ENCODE measurements at places on chromosomes 11 and 22.
A peak's percentile ranks its signal among the peaks of the same experiment; 100 is the strongest.

DNA sequence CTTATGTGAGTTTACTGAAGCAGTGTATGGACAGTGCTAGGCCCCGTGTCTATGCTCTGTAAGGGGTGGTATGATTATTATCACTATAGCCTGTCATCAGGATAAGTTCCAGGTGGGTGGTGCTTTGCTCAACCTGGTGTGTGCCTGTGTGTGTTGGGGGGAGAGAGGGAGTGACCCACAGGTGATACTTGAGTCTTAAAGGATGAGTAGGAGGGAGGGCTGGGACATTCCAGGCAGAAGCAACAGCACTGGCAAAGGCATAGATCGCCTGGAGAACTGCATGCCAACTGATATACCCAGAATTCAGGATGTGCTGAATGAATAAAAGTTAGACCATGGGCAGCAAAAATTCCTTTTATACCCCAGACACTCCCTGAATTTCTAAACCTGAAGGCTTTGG, 4.5 kb downstream of the KIAA1671 start:
- DNase-seq, result no peak

DNA sequence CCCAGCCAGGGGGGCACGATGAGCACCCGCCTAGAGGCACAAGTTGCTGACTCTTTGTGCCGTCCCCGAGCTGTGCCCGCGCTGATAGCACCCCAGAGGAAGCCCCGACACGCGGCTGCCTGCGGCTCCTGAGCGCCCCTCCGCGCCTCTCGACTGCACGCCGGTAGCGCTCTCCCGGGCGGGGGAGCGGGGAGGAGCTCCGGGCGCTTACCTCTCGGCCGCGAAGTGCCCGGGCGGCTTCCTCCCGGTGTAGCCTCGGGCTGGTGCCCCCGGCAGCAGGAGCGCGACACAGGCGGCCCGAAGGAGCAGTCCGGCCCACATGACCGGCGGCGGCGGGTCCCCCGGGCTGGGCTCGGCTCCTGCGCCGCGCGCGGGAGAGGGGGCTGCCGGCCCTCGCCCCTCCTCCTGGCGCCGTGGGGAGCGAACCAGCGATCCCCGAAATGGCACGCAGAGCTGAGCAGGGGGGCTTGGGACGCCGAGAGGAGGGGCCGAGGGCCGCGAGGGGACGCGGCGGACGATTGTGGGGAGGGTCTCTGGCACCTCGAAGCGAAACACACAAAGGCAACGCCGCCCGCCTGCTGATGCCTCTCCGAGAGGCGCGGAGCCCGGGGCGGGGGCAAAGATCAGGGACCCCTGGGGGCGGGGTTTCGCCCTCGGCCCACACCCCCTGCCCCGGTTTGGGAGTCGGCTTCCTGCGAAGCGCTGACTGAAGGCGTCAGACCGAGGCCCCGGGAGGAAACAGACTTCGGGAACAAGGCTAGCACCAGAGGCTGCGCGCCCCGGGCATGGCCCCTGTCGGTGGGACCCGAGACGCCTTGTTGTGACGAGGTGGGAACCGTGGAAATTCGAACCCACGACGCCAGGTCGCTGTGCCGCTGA, at the start of gene VWCE:
TSS of gene VWCE (minus strand) at position 600 of the 879 bp plus-strand sequence. CDS start at position 321, 279 bp downstream.
- DNase-seq, result peak; percentile 79

- DNase-seq, result no peak
Measured at GRCh38 chr11:9525116-9525515, 48.4 kb upstream of the WEE1 start.

GRCh38 chr11:75355051-75355450, 3.6 kb upstream of the ARRB1 start:
- DNase-seq, result no peak

- DNase-seq, result no peak
Measured at GRCh38 chr11:64629103-64629502, 38.1 kb downstream of the SLC22A12 start.

- no peak for DNase-seq
Measured at GRCh38 chr22:17952273-17952801, 72.0 kb downstream of the MICAL3 start.

GRCh38 chr11:70737816-70738630, 339.7 kb downstream of the CTTN start:
- no peak for DNase-seq

- DNase-seq, result no peak
Measured at GRCh38 chr11:76839311-76839710, 21.4 kb upstream of the ACER3 start.

- DNase-seq, result no peak
Measured at GRCh38 chr11:45050111-45050510, 96.3 kb upstream of the PRDM11 start.

GRCh38 chr22:48588878-48589450, 1238.7 kb downstream of the BRD1 start:
- no peak for DNase-seq

- no peak for DNase-seq
Measured at GRCh38 chr11:70381350-70381749, 17.0 kb upstream of the CTTN start.

DNA sequence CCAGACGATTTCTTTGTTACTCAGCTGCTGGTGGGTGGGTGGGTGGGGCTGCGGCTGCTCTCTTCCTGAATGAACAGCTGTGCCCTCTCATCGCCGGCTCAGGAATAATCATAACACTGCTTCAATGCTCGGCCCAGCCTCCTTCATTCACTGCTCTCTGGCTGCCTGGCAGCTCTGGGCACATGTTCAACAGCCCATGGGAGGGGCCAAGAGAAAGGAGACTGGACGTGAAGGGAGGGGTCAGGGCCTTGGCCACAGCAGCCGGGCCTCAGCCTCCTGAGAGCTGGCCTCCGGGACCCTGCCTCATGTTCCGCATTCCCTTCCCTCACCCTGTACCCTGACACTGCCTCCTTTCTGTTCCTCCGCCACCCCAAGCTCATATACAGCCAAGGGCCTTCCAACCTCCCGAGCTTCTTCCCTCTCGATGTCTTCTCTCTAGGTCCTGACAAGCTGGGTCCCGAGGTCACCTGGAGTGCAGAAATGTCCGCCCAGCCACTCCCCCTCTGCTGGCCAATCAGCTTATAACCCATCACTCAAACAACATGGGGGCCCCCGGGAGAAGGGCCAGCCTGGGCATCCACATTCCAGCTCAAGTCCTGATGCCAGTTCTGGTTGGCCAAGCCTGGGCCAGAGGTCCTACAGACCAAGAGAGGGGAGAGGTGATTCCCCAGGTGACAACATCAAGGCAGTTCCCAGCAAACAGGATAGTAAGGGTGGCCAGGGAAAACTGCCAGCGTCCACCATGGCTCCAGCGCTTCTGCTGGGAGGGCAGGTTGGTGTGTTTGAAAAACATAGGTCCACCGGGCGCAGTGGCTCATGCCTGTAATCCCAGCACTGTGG, 3.2 kb upstream of the CSDC2 start:
- peak; percentile 22 for DNase-seq

GRCh38 chr11:7903940-7904339, 27.1 kb downstream of the OR10A6 start:
- DNase-seq, result no peak

GRCh38 chr11:110158317-110159200, 65.4 kb downstream of the ZC3H12C start:
- no peak for DNase-seq

GRCh38 chr11:12005476-12005875, 3.0 kb downstream of the DKK3 start:
- no peak for DNase-seq

GRCh38 chr11:19980388-19980787, 179.9 kb downstream of the DBX1 start:
- no peak for DNase-seq

DNA sequence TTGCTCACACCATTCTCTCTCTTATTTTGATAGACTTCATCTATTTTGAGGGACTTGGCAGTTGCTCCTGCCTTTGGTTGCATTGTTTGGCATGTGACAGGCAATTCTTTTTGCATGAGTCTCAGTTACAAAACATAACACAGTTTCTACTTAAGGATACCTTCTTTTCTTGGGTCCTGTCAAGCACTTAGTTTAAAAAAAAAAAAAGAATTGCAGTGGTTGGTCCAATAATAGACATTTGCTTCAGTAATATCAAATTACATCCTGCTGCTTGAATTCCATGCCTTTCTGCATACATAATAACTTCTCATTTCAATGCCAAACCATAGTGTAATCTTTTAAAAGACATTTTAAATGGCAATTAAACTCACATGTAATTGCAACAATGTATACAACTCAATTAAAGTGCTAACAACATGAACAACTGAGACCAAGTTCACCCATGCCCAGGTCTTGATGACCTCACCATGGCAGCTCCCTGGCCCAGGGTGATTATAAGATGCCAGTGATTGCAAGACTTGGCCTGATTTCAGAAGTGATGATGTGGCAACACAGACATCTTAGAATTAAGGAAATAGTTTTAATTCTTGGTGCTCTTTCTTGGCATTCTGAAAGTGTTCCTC, 32.2 kb upstream of the PLET1 start:
- no peak for DNase-seq

DNA sequence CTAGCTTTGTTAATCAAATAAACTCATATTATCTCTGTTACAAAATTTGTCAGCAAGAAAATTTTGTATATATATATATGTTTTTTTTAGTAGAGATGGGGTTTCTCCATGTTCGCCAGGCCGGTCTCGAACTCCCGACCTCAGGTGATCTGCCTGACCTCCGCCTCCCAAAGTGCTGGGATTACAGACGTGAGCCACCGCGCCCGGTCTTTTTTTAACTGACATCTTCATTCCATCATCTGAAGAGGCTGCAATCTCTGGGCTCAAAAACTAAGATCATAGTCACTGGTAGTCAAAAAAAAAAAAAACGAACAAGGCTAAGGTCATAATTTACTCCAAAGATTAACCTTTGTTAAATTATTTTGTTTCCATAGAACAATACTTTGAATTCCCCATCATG, 5.3 kb upstream of the KLHDC7B start:
- DNase-seq, result no peak

DNA sequence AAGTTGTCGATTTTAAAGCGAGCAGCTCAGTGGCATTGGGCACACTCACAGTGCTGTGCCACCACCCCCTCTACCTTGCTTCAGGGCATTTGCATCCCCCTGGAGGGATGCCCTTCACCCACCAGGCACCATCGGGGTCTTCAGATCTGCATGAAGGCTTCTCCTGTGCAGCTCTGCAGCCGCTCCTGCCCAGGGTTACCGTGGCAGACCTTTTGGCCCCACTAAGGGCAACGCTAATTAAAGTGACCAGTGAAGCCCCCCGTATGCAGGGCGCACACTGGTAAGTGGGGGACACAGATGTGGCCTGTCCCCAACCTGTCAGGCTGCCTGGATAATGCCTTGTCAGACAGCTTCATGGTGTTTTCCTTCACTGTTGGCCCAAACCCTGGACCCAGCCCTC, 1117.7 kb downstream of the BRD1 start:
- DNase-seq, result no peak

DNA sequence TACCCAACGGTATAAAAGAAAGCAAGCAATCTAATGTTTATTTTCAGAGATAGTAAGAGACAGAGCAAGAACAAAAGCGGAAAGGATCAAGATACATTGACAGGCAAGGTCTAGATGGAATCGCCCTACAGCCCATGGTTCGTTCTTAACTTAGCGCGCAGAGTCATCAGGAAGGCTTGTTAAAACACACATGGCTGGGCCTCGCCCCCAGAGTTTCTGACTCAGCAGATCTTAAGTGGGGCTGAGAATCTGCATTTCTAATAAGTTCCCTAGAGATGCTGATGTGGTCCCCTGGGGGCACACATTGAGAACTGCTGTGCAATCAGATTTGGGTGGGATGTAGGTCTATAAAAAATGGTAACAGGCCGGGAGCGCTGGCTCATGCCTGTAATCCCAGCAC, 35.8 kb upstream of the CHRM4 start:
- DNase-seq, result no peak

GRCh38 chr22:47190957-47191670, 428.7 kb downstream of the TBC1D22A start:
- no peak for DNase-seq

DNA sequence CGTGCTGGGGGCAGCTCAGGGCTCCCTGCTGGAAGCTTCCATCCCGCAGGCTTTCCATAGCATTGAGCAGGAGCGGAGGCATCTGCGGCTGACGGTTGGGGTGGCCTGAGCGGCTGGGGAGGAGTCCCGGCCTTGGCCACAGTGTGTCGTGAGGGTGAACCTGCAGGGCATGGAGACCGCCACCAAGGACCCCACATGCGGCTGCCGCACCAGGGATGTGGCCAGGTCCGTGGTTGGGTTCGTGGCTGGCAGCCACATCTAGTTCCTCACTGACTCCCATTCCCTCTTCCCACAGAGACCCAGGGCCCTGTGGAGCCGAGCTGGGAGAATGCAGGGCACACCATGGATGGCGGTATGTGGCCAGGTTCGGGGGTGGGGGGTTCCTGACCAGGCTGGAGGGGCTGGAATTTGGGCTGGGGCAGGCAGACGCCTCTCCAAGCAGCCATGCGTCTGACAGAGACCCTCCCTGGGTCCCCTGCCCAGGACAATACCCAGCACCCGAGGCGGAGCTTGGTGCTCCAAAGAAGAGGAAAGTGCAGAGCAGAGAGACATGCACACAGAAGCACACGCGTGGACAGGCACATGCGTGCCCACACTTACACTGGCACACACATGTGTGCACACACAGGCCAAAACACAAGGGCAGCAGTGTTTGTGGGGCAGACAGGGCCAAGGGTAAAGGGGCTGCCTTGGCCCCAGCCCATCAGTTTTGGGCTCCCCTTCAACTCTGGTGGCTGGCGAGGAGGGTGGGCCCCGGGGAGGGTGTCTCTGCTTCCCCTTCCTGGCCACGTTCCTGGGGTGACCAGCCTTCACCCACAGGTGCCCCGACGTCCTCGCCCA, 2.7 kb downstream of the MUC5B start:
- no peak for DNase-seq

GRCh38 chr11:123303924-123304323, 108.9 kb upstream of the CLMP start:
- DNase-seq, result no peak

DNA sequence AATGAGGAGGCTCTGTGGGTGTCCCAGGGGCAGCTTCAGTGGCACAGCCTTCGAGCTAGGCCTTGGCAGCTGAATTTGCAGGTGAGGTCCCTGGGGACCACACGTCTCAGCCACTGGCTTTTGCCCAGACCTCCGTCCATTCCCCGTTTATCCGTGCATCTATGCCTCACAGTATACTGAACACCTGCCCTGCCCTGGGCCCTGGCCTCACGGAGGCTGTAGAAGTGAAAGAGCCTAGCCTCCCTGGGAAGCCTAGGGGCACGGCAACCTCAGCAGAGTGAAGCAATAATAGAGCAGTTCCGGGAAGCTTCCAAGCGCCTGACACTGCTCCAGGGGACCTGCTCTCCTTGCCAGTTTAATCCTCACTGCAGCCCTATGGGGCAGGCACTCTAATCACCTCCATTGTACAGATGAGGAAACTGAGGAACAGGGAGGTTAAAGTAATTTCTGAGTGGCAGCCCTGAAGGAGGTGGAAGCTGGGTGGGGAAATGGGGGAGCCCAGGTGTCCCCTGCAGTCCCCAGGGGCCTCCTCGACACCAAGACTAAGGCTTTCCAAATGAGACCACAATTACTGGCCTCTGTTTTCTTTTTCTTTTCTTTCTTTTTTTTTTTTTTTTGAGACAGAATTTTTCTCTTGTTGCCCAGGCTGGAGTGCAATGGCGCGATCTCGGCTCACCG, 2.7 kb upstream of the NFAM1 start:
- no peak for DNase-seq

GRCh38 chr11:102313238-102313940, 3.9 kb upstream of the BIRC3 start:
- DNase-seq, result no peak

- no peak for DNase-seq
Measured at GRCh38 chr22:17481424-17481823, 81.9 kb upstream of the SLC25A18 start.

GRCh38 chr11:106691807-106692365, 326.4 kb downstream of the GUCY1A2 start:
- no peak for DNase-seq
